Hair follicle dermal papilla cell (primary cell): ENCODE measurements at places on chromosomes 5 and 9. TPM values are rescaled to one million over a fixed set of nuclear protein-coding genes. Genes with fewer than 3 reads are reported as not detected.

Gene CEP72
- total RNA-seq = 1.5 and 2.1 TPM in 2 replicates

Gene PCDHB11
- total RNA-seq = 0.73 and 0.81 TPM in 2 replicates

Gene PCDHGA2
- total RNA-seq = 4.2 and 6.0 TPM in 2 replicates

Gene NIM1K
- total RNA-seq = 0.85 and 3.7 TPM in 2 replicates

Gene INSL4
- total RNA-seq = not detected in 2 replicates

Gene KIF20A
- 8.3 and 16.3 TPM in 2 replicates for total RNA-seq

Gene ZBTB26
- total RNA-seq = 6.0 and 6.7 TPM in 2 replicates

Gene ZFYVE16
- 28.1 and 37.0 TPM in 2 replicates for total RNA-seq

Gene MEF2C
- 30.8 and 34.6 TPM in 2 replicates for total RNA-seq

Gene MUSK
- total RNA-seq = 0.12 and 0.97 TPM in 2 replicates

Gene TMEM215
- total RNA-seq = not detected in 2 replicates

Gene LHFPL2
- total RNA-seq = 94.1 and 114 TPM in 2 replicates

Gene C5orf34
- total RNA-seq = 1.2 and 1.8 TPM in 2 replicates

Gene FOXD4L4
- total RNA-seq = under 0.01 TPM in 1 of 2 replicates, not detected in the other

Gene FOXD4
- 0.16 and 0.24 TPM in 2 replicates for total RNA-seq

Gene GAPT
- total RNA-seq = not detected in 2 replicates

Gene ANKDD1B
- total RNA-seq = 0.12 and 0.32 TPM in 2 replicates

Gene OLFM1
- total RNA-seq = 0.85 and 1.5 TPM in 2 replicates

Gene MRPS27
- 82.0 and 91.0 TPM in 2 replicates for total RNA-seq

Gene KIF4B
- total RNA-seq = under 0.01 TPM in 1 of 2 replicates, not detected in the other

Gene CANX
- 551 and 639 TPM in 2 replicates for total RNA-seq

Gene PTPN3
- 0.61 and 0.97 TPM in 2 replicates for total RNA-seq

Gene SPINK7
- not detected in 2 replicates for total RNA-seq

Gene BTNL3
- not detected in 2 replicates for total RNA-seq

Gene APBA1
- 11.5 and 14.8 TPM in 2 replicates for total RNA-seq

Gene ACOT12
- not detected in 2 replicates for total RNA-seq

Gene NR5A1
- not detected in 2 replicates for total RNA-seq

Gene NUTM2G
- total RNA-seq = not detected in 2 replicates

Gene PCDHGC4
- total RNA-seq = 6.3 and 6.5 TPM in 2 replicates

Gene LCN1
- not detected in 2 replicates for total RNA-seq

Gene CCL27
- not detected in 2 replicates for total RNA-seq

Gene GRIA1
- total RNA-seq = 12.3 and 33.9 TPM in 2 replicates

Gene DMRT3
- total RNA-seq = not detected in 2 replicates

Gene SOHLH1
- total RNA-seq = not detected in 2 replicates

Gene MEIKIN
- total RNA-seq = not detected in 2 replicates

Gene CYSRT1
- 0.32 and 0.73 TPM in 2 replicates for total RNA-seq

Gene NACC2
- total RNA-seq = 32.0 and 35.1 TPM in 2 replicates

Gene RFX3
- 2.7 and 3.2 TPM in 2 replicates for total RNA-seq

Gene SLCO4C1
- 0.49 and 0.65 TPM in 2 replicates for total RNA-seq

Gene TJP2
- 18.3 and 21.3 TPM in 2 replicates for total RNA-seq

Gene TRIP13
- total RNA-seq = 4.1 and 5.5 TPM in 2 replicates

Gene WNK2
- not detected in 2 replicates for total RNA-seq

Gene PCDHA4
- 0.49 and 1.1 TPM in 2 replicates for total RNA-seq

Gene ECSCR
- total RNA-seq = 1.8 TPM in 1 of 2 replicates, not detected in the other

Gene PCDH1
- total RNA-seq = 1.2 and 1.5 TPM in 2 replicates

Gene GPR21
- total RNA-seq = 0.49 and 1.1 TPM in 2 replicates

Gene GPR150
- total RNA-seq = under 0.01 and 0.12 TPM in 2 replicates

Gene FBXL7
- total RNA-seq = 26.4 and 29.2 TPM in 2 replicates

Gene CLK4
- 22.5 and 28.9 TPM in 2 replicates for total RNA-seq
